ENCODE measurements at places on chromosomes 3 and 15.

DNA sequence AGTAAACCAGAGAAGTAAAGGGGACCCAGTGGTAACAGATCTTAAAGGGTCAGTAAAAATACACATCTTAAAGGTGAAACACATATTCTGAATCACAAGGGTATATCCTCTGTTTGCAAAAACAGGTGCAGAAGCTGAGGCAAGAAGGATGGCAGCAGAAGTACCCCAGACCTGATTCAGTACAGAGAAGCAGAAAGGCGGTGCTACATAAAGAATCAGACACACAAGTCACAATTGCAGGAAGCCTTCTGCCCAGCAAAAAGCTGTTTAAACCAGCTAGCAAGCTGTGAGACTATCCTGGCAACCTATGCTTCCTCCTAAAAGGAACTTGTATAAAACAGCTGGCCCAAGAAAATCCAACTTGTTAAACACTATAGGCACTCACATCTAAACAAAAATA is 49.4 kb downstream of the ZNF280D start:
- no peak for DNase-seq

- DNase-seq = no peak
These were observed 271.7 kb upstream of the TOPAZ1 start for GRCh38 chr3:43969944-43970343.

DNA sequence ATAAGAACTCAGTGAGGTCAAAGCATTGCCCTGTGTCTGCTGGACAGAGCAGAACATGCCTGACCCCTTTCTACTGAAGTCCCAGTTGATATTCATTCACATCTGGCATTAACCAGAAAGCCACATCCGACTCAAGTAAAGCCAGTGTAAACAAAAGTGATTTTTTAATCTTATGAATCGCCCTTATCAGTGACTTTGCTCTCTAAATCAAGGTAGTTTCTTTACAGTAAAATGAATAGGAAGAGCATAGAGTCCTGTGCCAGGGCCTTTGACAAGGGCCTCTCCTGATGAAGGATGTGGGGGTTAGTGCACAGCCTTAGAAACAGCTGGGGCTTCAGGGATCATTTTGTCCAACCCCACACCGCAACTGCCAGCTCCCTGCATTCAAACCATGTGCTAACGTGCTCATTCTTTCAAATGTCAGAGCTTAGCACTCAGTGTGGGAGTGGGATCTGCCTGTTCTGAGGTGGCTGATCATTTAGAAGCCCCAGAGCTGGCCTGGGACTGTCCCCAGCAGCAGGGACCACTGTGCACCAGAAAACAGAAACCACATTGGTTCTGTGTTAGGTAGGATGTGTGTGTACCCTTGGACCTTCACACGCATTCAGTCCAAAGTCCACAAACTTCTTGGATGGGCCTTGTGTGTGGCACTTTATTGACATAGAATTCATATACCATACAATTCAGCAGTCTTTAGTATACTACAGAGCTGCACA is 55.3 kb downstream of the CCR4 start:
- DNase-seq = peak; percentile 24

GRCh38 chr15:77026501-77027110 is 31.7 kb downstream of the PSTPIP1 start:
- no peak for DNase-seq

GRCh38 chr3:136914739-136915138 is 43.0 kb upstream of the IL20RB start:
- no peak for DNase-seq

DNA sequence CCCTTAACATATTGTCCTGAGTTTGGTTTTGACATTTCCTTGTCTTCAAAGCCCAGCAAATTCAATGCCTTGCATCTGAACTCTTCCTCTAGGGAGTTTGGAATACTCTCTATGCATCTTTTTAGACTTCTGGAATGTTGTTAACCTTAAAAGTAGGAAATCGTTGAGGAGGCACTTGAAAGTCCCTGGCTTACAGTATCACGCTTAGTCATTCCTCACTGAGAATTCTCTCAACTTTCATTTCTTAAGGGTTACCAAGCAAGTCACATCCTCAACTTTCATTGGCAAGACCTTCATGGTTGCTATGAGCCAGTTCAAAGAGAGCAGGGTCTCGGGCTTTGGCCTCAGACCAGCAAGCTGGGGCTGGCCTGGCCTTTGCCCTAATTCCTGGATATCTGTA is 89.9 kb downstream of the ASB7 start:
- DNase-seq = peak; percentile 54

DNA sequence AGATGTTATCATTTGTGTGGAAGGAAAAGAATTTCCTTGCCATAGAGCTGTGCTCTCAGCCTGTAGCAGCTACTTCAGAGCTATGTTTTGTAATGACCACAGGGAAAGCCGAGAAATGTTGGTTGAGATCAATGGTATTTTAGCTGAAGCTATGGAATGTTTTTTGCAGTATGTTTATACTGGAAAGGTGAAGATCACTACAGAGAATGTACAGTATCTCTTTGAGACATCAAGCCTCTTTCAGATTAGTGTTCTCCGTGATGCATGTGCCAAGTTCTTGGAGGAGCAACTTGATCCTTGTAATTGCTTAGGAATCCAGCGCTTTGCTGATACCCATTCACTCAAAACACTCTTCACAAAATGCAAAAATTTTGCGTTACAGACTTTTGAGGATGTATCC is 15.1 kb downstream of the KLHL24 start:
- DNase-seq = peak; percentile 78

GRCh38 chr3:18127859-18128681 is 297.1 kb downstream of the SATB1 start:
- DNase-seq = no peak

- DNase-seq = no peak
These were observed 70.5 kb upstream of the EPHB3 start for GRCh38 chr3:184491011-184491576.

- no peak for DNase-seq
These were observed 11.1 kb downstream of the ADAMTS7 start for GRCh38 chr15:78800189-78800588.

DNA sequence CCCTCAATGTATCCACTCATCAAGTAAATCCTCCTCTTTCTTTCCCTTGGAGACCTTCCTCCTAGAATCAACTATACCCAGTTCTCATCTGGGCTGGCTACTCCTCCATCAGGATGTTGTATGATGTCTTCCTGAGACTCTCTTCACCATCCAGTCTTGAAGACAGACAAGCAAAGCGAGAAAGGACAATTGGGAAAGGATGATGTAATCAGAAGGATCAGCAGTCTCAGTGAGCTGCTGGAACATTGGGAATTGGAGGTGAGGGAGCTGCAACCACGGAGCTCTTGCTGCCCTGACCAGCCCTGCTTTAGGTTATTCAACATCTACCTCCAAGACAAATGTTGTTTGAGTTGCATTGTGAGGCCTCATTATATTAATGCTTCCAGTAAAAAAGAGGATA is 48.0 kb upstream of the UBP1 start:
- DNase-seq = no peak

DNA sequence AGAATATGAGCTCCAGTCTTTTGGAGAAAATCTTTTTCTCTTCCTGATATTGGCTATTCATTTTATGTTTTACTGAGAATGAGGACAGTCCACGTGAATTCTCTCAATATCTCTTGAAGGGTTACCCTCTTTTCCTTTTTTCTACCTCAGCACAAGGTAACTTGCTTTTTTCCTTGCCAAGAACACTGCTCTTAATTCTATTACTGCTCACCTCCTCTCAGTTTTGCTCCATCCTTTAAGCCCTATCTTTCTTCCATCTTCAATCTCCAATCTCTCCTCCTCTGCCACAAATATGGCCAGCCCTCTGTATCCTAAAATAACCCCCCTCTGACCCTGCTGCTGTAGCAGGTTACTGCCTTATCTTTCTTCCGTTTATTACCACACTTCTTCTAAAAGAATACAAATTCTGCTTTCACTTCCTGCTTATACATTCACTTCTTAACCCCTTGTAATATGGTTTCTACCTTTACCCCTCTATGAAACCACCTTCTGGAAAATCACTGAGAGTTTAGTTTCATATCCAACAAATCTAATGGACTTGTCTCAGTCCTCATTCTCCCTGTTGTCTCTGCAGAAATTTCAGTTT is 89.0 kb downstream of the NFKBIZ start:
- DNase-seq = no peak

- DNase-seq = peak; percentile 43
These were observed 8.7 kb downstream of the CTDSPL2 start for GRCh38 chr15:44435893-44436667.

- no peak for DNase-seq
These were observed 33.6 kb upstream of the TMCC1 start for GRCh38 chr3:129927072-129927471.

- DNase-seq = no peak
These were observed 19.2 kb downstream of the LYSMD2 start for GRCh38 chr15:51718219-51718618.

GRCh38 chr3:10925436-10926255 is 66.9 kb upstream of the SLC6A1 start:
- no peak for DNase-seq

- DNase-seq = peak; percentile 44
These were observed 121.7 kb downstream of the CBLB start for GRCh38 chr3:105747060-105747541.

GRCh38 chr3:125104639-125105038 is 48.8 kb upstream of the HEG1 start:
- peak; percentile 31 for DNase-seq

GRCh38 chr15:74364936-74365597 is 2.4 kb downstream of the CYP11A1 start:
- DNase-seq = peak; percentile 37

DNA sequence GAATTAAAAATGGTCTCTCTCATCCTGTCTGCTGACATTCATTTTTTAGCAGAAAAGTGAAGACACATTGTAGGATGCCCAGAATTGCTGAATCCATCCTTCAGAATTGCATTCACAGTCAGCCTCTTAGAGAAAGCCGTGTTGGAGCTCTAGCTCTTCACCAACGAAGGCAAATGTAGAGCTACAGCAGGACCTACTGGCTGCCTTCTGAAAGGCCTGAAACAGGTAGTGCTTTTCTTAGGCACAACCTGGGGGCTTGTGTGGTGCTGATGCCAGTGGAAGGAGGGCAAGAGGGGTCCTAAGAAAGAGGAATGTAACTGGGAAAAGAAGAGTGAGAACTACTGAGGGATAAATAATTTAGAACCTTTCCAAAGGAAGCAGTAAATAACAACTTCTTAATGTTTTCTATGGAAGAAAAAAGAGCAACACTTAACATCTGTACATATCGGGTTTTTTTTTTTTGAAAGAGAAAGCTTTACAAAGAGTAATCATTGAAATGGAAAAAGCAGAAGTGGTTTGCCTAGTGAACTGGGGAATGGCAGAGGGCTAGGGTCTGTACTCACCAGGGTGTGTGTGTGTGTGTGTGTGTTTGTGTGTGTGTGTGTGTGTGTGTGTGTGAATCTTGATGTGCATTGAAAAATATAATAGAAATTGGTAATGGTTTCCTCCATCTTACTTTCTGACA is 297.8 kb downstream of the SATB1 start:
- DNase-seq = no peak

GRCh38 chr15:41893422-41894250 is at the start of gene SPTBN5:
Gene SPTBN5, minus strand, starts transcription at chr15:41894053. Its CDS starts 556 bp downstream, at chr15:41893497.
- DNase-seq = no peak

DNA sequence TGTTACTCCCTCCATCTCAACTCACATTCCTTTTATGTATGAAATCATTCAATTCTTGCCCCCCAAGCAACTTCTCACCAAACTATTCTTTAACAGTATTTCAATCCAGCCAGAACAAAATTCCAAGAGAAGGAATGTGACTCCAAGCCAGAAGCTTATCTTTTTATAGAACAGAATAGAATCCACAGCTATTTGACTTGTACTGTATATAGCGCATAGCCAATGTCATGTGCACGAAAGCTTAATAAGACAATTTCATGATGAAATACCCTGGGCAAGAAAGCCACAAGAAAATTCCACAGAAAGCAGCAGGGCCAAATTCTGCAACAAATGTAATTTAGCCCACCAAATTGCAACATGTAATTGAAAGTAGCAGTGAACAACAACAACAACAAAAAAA is 127.6 kb upstream of the UBE2E2 start:
- DNase-seq = peak; percentile 8

- no peak for DNase-seq
These were observed 27.6 kb upstream of the UBE2E2 start for GRCh38 chr3:23175341-23176083.

DNA sequence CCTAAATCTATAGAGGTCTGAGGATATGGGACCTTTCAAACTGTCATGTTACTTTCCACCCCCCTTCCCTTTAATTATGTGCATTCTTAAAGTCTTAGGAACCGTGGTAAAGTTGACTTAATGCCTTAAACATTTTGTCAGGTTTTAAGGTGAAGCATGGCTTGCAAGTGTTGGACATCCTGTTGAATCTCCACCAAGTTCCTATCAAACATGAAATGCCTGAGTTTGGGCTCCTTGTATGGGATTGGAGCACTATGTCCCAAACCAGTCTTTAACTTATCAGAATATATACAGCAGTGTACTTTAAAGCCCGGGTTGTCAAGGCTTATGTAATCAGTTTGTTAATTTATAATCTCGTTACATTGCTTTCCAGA is 1.1 kb downstream of the SNRK start:
- peak; percentile 5 for DNase-seq

GRCh38 chr3:48268381-48268935 is 27.6 kb downstream of the ZNF589 start:
- no peak for DNase-seq

GRCh38 chr3:40057077-40057476 is 247.7 kb downstream of the MYRIP start:
- DNase-seq = no peak

- no peak for DNase-seq
These were observed 6.6 kb upstream of the SOX2 start for GRCh38 chr3:181705086-181705480.

DNA sequence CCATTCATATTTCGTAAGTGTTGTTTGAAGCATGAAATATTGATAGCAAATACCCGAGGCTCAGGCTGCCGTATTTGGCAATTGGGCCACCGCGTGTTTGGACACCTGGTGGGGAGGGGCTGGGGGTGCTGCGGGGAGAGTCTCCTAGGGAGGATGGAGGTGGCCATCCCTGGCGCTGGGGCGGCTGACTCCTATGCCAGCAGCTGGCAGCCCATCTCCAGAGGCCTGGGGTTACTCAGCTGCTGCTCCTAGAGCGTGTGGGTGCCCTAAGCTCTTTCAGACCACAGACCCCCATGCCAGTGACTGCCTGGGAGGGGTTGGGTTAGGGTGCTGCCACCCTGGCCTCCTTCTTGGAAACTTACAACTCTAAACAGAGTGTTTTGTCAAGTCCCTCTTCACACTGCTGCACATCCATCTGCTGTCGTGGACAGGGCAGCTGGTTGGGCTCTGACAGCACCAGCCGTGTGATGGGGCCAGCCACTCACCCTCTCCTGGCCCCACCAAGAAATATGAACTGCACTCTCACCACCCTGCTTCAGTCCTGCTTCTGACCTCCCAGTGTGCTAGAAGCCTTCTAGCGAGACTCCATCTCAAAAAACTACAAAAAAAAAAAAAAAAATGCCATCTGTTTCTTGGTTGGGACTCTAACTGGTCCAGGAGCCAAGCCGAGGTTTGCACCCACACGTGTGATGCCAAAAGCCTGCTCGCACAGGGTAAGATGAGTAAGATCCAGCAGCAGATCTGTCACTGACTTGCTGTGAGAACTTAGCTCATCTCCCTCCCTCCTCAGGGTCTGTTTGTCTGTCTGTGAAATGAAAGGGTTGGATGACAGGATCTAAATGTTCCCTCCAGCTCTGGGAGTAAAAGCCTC is 156.2 kb downstream of the MEGF11 start:
- DNase-seq = peak; percentile 0

- DNase-seq = no peak
These were observed 166.9 kb upstream of the TPM1 start for GRCh38 chr15:62875626-62876021.

GRCh38 chr15:80317389-80318182 is 65.6 kb upstream of the CTXND1 start:
- peak; percentile 98 for DNase-seq

- no peak for DNase-seq
These were observed 945.1 kb downstream of the ROBO1 start for GRCh38 chr3:78822726-78823125.

- DNase-seq = no peak
These were observed 142.4 kb downstream of the ZPLD1 start for GRCh38 chr3:102577082-102577789.
